Stimulated activated CD8-positive, alpha-beta memory T cell treated with anti-CD3 and anti-CD28 coated beads, Interleukin-4, amount 100 ng/mL, for 1 hour (primary cell): ENCODE measurements at places on chromosomes 2 and 18.

DNA sequence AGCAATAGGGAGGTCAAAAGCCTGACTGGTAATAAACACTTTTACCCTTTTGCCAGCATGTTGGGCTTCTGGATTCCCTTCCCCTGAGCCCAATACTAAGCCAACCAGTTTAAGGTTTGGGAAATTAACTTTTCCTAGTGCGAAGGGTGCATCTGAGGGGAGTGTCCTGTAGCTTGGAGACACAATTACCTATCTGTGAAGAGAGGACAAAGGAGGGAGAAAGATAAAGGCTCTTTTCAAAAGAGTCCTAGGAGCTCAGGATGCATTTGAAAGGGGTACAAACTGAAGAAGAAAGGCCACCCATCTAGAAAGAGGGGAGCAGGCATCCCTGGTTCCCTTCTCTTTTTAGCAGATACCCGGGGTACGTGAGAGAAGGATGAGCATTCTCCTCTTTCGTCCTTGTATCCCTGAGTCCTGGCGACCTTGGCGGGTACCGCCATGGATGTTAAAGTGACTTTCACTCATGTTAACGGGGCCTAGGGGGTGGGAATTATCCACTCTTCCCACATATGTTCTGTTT, 25.1 kb downstream of the C18orf54 start:
- no peak for DNase-seq

GRCh38 chr2:54558188-54559005, 102.3 kb downstream of the SPTBN1 start:
- DNase-seq: no peak

DNA sequence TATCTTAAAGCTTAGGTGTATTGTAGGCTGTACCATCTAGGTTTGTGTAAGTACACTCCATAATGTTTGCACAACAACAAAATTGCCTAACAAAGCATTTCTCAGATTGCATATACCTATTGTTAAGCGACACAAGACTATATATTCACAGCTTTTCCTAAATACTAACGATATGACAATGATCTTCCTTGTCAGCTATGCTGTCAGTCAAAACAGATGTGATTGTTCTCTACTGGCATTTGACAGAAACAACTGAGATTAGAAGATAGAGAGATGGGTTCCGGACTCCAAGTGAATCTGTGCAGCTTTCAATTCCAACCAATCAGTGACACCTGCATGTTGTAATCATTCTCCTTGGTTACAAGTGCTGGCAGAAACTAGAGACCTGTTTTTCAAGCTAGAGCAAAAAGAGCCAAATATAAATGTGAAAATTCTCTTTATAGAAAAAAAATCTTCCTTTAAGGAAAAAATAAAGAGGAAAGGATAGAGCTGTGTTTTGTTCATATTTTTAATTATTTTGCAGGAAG, 1232.3 kb upstream of the SLC39A10 start:
- no peak for DNase-seq

- DNase-seq: no peak
Observed at GRCh38 chr2:125479143-125479636, 1176.8 kb upstream of the GYPC start.

DNA sequence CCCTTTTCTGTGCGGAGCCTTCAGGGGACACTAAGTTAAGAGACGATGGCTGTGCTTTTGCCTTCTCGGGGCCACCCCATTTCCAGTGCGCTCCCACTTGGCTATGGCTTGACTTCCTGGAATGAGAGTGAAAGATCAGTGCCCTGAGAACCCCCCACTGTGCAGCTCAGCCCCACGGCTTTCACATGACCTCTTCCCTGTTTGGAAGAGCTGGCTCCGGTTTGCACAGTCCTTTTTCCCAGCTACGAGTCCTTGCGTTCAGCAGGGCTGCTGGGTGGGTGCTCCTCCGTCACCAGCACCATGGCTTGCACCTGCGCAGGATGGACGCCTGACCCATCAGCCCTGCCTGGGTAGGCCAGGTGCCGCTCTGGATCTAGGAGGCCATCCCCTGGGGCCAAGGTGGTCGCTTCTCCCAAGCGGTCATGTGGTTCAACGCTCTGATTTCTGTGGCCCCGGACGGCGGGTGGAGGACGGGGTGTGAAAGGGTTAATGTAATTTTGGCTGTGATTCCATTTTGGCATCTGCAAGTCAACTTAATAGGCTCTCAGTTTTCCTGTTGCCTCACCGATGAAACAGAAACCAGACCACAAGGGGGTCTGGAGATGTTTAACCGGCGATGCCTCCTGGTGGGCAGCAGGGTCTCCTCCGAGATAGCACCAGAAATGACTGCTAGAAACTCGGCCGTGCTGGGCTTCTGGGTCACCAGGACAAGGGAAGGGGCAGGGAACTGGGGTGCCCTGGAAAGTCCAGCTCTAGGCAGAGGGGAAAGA, 113.1 kb upstream of the HAAO start:
- DNase-seq: no peak

DNA sequence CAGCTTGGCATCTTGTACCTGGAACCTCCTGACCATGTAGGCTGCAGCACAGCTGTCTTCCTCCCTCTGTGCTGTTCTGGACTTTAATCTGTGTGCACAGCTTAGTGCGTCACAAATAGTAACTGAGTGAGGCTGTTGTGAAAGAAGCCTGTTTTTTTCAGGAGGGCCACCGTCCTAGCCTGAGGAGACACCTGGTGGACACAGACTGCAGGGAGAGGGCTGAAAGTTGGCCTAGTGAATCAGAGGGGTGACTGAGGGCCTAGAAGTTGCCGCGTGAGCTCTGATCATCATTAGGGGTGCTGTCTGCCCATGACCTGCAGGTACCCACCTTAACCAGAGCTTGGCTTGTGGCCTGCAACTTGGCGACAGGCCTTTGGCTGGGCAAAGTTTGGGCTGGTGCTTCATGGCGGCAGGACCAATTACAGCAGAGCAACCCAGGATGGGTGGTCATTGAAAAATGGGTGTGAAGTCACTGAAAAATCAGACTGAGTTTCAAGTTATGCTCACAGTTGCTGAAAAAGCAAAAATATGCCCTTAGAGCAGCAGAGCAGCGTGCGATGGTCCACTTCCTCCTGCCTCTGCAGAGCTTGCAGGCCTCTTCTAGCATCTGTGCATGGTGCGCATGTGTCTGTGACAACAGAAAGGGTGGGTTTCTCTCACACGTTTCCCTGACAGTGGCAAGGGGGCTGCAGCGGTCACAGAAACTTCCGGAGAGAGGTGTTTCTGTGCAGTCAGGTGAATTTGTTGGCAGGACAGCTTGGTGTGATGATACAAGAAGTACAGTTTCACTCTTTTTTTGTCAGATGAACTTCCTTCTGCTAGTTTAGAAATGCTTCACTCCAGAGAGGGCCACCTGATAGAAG, 9.6 kb downstream of the GDF7 start:
- DNase-seq: no peak

DNA sequence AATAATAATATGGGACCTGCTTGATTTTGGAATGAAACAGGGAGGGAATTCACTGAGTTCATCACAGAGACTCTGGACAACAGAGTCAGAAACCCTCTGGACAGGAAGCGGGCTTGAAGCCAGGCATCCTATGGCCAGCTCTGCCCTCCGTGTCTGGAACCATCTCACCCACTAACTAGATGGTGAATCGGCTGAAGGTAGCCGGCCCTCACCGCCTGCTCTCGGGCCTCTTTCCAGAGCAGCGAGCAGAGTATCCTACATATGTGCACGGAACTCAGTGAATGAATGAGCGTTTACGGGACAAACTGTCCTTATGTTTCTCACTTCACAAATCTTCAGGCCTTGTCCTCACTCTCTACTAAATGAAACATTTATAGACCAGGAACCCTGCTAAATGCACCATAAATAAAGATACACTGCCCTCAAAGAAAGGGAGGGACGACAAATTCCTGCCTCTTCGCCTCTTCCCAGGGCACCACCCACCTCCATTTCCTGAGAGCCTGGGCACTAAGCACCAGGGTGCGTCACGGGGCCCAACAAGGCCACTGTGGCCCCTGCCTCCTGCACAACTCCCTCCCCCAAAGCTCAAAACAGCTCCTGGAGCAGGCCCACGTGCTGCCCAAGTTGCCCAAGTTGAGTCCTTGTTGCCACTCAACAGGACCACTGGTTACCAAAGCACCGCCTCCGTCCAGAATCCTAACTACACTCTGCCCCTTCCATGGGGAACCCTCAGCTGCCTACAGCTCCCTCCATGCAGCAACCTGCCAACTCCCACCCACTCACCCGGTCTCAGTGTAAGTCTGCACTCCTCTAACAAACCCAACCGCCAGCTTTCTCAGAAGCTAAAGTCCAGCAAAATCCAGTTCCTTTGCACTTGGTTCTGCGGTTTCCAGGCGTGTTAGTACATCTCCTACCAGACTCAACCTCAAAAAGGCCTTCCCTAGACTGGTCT, 1.7 kb downstream of the TBC1D8 start:
- no peak for DNase-seq

DNA sequence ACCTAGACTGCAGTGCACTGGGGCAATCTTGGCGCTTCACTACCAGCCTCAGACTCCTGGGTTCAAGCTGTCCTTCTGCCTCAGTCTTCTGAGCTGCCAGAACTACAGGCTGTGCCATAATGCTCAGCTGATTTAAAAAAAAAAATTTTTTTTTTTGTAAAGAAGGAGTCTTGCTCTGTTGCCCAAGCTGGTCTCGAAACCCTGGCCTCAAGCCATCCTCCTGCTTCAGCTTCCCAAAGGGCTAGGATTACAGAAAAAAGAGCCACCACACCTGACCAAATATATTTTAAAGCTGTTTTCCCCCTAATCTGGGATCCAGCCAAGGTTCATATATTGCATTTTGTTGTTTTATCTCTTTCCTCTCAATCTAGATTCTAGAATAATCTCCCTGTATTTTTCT, 82.2 kb downstream of the RAB31 start:
- DNase-seq: no peak

GRCh38 chr18:76621226-76621625, 126.2 kb upstream of the ZNF516 start:
- no peak for DNase-seq

DNA sequence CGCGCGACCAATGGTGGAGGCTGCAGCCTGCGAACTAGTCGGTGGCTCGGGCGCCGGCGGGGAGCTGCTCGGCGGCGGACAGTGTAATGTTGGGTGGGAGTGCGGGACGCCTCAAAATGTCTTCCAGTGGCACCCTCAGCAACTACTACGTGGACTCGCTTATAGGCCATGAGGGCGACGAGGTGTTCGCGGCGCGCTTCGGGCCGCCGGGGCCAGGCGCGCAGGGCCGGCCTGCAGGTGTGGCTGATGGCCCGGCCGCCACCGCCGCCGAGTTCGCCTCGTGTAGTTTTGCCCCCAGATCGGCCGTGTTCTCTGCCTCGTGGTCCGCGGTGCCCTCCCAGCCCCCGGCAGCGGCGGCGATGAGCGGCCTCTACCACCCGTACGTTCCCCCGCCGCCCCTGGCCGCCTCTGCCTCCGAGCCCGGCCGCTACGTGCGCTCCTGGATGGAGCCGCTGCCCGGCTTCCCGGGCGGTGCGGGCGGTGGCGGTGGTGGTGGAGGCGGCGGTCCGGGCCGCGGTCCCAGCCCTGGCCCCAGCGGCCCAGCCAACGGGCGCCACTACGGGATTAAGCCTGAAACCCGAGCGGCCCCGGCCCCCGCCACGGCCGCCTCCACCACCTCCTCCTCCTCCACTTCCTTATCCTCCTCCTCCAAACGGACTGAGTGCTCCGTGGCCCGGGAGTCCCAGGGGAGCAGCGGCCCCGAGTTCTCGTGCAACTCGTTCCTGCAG, at the start of gene HOXD9:
TSS of gene HOXD9 (plus strand) at position 37 of the 728 bp plus-strand sequence. CDS start at position 87, 50 bp downstream.
- no peak for DNase-seq
